ENCODE measurements at places on chromosomes 11 and 22.

DNA sequence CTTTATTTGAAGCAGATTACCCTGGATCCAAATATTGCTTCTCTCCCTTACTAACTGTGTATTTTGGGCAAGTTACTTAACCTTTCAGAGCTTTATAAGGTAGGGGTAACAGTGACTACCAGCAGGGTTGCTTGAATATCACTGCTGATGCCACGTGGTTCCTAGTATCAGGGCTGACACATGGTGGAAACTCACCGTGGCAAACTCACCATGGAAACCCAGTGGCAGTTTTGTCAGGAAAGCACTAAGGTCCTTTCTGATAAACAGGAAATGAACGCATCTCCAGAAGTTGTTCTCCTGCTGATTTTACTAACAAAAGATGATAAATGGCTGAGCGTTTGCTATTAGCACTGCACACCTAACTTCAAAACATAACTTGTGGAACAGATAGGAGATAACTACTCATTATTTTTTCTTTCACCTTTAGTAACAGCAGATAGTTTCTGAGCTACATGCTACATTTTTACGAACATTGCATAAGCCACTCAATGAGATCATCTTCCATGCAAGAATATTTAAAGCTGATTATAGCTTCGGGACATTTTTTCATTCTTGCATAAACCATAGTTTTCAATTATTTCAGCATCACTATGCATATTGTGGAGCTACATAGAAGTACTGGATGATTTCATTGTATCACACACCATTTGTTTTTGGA is 59.7 kb upstream of the RAG2 start:
- DNase-seq: no peak

GRCh38 chr22:47062126-47062525 is 299.7 kb downstream of the TBC1D22A start:
- no peak for DNase-seq

DNA sequence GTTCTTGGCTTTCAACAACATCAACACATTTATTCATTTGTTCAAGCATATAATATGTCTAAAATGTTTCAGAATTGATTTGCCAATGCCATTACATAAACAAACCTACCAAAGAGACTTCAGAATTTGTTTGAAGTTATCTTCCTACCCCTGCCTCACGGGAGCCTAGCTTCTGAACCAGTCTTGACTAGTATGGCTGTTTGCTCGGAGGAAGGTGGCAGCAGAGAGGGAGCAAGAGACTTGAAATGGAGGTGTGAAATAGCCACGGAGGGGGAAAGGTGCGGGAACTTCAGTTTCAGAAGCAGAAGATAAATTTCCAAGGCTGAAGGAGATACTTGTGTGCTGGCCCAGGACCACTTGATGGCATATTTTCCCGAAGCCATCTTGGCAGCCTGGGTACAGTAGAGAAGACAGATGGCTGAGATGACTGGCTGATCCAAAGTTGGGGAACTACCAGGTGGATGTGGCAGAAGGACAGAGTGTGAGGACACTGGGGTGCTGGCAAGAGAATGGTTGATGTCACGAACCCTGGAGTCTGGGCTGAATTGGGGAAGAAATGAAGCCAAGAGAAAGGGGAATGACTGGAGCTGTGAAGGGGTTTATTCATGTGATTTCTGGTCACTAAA is 14.0 kb upstream of the MTCH2 start:
- DNase-seq: no peak

GRCh38 chr11:58647866-58648265 is 25.4 kb downstream of the CNTF start:
- no peak for DNase-seq

GRCh38 chr11:95338430-95338991 is 107.5 kb upstream of the SESN3 start:
- peak; percentile 87 for DNase-seq

DNA sequence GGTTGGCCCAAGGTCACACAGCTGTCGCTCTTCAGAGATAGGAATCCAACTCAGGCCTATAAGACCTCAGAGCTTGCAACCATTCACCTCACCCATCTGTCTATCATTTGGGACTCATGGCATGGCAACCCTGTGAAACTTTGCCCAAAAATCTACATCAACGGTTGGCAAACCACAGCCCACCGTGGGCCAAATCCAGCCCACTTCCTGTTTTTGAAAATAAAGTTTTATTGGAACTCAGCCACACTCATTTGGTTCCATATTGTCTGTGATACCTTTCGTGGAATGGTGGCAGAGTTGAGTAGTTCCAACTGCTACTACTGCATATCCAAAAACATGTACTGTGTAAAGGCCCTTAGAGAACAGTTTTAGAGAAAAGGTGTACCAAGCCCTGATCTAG is 307.8 kb downstream of the MN1 start:
- DNase-seq: no peak
